ENCODE measurements at places on chromosomes 6 and 20.

DNA sequence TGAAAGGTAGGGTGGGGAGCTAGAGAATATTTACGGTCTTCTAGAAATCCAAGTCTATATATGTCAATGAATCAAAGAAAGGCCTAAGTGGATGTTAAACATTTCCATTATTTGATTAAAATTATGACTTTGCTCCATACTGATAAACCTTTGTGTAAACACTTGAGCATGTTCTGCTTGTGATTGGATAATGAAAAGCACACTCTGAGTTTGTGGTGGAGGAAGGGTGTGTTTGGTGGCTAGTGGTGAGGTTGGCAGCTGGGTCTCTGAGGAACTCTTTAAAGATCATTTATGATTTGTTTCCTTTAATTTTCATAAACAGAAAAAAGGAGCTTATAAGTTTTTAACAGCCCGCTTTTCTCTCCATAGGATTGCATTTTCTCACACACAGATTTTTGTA is 84.7 kb downstream of the RFPL4B start:
- DNase-seq: no peak

DNA sequence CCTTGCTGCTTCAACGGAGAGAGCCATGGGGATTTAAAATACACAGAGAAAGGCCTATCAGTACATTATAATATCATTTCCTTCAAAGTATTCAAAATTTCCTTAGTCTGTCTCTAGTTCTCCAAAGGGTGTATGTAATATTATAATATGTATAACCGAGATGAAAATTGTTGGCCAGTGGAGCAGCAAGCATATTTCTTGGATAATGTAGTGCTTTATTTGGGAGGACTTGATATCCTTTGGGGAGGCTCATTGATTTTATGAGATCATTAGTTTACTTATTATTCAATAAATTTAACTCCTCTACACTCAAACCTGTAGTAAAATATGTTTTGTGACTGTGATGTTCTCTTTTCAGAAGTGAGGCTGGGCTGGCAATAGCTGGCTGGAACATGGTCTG is 802.9 kb upstream of the FLRT3 start:
- DNase-seq: no peak

- no peak for DNase-seq
These were observed 28.8 kb upstream of the RIPPLY2 start for GRCh38 chr6:83824388-83824801.

DNA sequence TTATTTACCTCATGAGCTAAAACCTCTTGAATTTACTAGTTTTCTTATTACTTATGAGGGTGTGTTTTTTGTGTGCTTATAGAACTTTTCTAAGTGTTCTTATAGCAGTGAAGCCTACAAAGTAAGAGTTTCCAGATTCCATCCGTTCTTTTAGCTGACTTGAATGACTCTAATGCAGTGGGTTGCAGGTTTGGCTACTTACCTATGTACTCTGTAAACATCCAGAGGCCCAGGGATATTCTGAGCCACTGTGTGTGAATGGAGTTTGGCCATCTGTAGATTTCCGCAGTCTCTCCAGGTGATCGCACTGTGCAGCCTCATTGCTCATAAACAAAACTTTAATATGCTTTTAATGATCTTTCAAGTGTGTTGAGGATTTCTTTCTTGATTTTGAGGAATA is 157.8 kb downstream of the MYO6 start:
- no peak for DNase-seq

GRCh38 chr20:35257175-35257909 is 20.6 kb downstream of the MMP24OS start:
- DNase-seq: no peak

- no peak for DNase-seq
These were observed 60.0 kb upstream of the IER3 start for GRCh38 chr6:30804333-30804732.

- DNase-seq: no peak
These were observed 145.1 kb upstream of the PLN start for GRCh38 chr6:118403036-118403435.

DNA sequence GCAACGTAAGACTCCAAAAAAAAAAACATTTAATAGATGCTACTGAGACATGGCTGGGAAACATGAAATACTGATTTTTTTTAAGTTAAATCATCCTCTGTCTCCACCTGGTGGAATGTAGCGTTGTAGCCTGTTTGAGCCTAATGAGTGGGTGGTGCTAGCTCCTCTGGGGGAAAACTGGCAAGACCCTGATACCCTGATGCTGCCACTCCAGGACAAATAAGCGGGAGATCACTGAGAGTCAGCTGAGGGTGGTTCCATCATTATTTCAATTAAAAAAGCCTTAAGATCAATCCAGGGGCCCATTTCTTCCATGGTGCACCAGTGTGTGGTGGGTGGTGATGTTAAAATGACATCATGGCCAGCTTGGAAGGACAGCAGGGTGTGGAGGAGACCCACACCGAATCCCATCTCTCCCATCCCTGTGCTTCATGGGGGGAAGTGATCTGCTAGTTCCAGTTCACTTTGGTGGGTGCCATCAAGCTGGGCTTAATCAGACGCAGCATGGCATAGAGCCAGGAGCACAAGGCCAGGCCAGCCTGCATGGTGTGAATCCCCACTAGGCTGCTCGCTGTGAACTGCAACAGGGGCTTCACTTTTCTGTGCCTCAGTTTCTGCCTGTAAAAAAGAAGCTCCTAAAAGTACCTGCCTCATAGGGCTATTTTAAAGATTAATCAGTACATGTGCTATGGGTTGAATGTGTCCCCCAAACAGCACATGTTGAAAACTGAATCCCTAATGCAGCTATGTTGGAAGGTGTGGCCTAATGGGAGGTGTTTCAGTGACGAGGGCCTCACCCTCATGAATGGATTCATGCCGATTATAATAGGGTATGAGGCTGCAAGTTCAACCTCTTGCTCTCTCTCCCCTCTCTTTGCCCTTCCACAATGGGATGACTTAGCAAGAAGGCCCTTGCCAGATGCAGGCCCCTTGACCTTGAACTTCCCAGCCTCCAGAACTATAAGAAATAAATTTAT is 13.0 kb upstream of the MRPS10 start:
- DNase-seq: no peak

DNA sequence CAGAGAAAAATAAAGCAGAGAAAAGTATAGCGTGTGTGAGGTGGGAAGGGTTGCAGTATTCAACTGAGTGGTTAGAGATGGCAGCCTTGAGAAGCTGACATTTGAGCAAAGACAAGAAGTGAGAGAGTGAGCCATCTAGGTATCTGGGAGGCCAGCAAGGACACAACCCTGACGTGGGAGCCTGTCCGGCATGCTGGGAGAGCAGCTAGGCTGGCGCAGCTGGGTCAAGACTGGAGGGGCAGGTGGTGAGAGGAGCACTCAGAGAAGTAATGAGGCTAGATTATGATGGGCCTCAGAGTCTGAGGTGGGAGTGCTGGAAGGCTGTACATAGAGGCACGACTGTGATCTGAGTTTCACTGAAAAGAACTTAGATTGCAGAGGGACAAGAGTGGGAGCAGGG is 12.9 kb downstream of the TTPAL start:
- DNase-seq: no peak

DNA sequence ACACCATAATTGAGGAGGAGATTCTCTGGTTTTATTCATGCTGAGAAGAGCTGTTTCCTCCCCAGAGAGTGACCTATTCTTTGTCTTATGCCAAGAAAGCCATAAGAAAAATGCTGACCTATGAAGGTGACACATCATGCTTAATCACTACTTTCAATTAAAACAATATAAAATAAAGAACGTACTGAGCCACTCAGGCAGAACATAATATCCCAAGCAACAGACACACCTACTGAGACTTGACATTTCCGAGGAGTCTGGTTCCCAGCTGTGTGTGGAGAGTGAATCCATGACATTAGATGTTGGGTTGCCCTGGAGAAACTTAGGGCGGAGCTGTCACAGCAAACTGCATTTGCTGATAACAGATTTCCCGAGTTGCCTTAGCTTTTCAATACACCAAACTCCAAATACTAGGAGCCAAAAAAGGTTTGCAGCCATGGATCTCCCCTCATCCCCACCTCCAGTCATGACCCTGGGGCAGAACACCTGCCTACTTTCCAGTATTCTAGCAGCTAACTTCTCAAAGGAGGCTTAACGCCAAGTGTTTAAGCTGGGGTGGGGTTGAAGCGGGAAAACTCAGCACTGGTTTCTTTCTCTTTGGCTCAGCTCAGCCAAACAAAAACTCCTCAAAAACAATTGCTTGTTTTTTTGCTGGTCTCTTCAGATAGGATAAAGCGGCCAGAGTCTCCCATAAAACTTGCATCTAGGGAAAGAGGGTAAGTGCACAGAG is 92.2 kb downstream of the BACH2 start:
- no peak for DNase-seq

GRCh38 chr6:118896339-118897136 is 2.6 kb downstream of the ASF1A start:
- DNase-seq: no peak

DNA sequence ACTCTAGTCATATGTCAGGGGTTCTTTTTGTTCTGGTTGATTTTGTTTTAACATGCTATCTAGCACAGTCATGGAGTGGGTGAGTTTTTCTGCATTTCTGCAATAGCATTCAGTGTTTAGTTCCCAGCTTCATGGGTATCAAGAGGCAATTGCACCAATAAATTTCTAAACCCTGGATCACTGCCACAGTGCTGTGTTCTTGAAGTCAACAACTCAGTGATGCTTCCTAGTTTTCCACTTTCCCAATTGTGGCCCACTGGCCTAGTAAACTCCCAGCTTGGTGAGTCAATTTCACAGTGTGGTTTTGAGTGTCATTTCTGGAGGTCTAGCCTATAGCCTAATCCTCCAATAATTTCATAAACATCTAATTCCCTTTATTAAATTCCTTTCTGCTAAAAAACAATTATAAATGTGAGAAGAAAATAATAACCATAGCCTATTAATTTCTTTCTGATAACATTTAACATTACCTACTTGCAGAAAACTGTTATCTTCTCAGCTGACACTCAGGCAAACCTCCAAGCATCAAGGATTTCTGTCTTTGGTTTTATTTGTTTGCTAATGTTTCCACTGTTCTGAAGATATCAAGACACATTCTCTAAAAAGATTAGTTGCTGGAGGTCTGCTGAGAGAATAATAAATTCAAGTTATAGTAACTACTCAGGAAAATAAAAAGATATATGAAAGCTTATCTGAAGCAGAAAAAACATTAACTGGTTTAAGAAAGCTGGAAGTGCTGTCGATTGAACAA is 89.9 kb downstream of the PDE7B start:
- DNase-seq: no peak

GRCh38 chr20:50186151-50186885 is 4.3 kb upstream of the CEBPB start:
- peak; percentile 96 for DNase-seq

DNA sequence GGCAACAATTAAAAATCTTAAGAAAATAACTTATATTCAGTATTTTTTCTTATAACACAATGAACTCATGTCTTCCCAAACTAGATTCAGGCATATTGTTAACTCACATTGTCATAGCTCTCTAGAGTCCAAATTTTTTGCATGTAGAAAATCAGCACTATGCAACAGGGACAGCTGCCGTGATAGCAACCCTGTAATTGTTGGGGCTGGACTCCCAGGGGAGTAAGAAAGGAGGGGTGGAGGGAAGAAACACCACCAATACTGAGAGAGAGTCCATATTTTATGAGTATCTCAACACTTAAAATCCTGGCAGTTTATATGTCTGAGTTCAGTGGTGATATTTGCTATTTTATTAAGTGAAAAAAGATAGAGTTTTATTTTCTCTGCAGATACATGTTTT is 89.6 kb upstream of the HS3ST5 start:
- DNase-seq: no peak

- DNase-seq: no peak
These were observed 135.1 kb downstream of the SAMD5 start for GRCh38 chr6:147643341-147644200.

DNA sequence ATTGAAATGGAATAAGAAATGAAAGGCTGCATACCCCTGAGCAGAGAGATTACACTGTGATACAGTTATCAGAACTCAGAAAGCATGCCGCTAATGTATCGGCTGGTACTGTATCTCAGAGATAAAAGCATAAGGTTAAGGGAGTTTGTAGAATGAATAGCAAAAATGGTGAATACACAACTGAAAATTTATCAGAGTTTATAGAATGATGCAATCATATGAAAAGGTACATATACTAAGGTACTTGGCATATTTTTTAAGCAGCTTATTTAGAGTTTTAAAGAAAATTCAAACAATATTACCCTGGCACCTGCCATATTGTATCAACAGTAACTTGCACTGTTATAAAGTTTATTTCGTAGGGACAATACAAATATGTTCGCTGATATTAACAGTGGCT is 364.0 kb downstream of the PHF3 start:
- DNase-seq: no peak

GRCh38 chr6:67630146-67630545 is 1004.9 kb upstream of the ADGRB3 start:
- DNase-seq: no peak

DNA sequence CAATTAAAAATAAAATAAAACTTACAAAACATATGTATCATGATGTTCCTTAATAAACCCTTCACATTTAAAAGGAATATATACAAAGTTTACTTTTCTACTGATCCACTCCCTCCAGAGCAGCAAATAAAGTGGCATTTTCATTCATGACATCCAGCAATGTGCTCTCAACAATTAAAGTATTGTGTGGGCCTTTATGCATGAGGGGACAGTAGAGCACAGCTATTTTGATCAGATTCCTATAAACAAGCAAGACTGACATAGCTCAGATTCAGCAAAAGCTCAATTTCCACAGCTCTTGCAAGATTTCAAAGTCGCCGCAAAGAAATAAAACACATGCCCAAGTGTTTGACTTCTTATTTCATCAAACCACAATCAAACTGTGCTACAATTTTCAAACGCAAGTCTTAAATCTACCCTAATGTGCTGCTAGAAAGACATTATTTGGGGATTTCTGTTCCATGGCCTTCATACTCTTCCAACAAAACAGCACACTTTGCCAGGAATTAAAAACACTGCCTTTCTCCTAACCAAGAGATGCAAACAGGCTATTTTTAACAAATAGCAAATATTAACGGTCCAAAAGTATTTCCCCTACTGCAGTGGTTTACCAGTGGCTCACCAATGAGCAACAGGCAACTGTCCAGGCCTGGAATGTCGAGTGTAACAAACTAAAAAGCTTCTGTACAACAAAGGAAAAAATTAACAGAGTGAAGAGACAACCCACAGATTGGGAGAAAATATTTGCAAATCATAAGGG is 52.3 kb downstream of the MBOAT1 start:
- no peak for DNase-seq

GRCh38 chr20:47610247-47610944 is 108.7 kb downstream of the NCOA3 start:
- DNase-seq: peak; percentile 78

- no peak for DNase-seq
These were observed 54.6 kb downstream of the DLL1 start for GRCh38 chr6:170236131-170236836.

- DNase-seq: no peak
These were observed 32.3 kb upstream of the TRDN start for GRCh38 chr6:123668965-123669591.

- DNase-seq: no peak
These were observed 84.1 kb downstream of the ZFAND3 start for GRCh38 chr6:37903351-37904340.

- DNase-seq: no peak
These were observed 53.7 kb downstream of the SH3BGRL2 start for GRCh38 chr6:79684876-79685275.

Measured in stimulated activated CD4-positive, alpha-beta T cell treated with anti-CD3 and anti-CD28 coated beads, Interleukin-12 subunit alpha, Interleukin-12 subunit beta, amount 100 ng/mL, for 24 hours (primary cell).